Activated CD8-positive, alpha-beta memory T cell treated with anti-CD3 and anti-CD28 coated beads, Interleukin-2, amount 10 ng/mL, durations not matched to agents 7 days and 5 days (primary cell): ENCODE measurements at places on chromosomes 6 and 20. TPM values are rescaled to one million over a fixed set of nuclear protein-coding genes. Genes with fewer than 3 reads are reported as not detected.

- no peak for DNase-seq
Measured at GRCh38 chr6:148563066-148563465, 183.8 kb upstream of the UST start.

DNA sequence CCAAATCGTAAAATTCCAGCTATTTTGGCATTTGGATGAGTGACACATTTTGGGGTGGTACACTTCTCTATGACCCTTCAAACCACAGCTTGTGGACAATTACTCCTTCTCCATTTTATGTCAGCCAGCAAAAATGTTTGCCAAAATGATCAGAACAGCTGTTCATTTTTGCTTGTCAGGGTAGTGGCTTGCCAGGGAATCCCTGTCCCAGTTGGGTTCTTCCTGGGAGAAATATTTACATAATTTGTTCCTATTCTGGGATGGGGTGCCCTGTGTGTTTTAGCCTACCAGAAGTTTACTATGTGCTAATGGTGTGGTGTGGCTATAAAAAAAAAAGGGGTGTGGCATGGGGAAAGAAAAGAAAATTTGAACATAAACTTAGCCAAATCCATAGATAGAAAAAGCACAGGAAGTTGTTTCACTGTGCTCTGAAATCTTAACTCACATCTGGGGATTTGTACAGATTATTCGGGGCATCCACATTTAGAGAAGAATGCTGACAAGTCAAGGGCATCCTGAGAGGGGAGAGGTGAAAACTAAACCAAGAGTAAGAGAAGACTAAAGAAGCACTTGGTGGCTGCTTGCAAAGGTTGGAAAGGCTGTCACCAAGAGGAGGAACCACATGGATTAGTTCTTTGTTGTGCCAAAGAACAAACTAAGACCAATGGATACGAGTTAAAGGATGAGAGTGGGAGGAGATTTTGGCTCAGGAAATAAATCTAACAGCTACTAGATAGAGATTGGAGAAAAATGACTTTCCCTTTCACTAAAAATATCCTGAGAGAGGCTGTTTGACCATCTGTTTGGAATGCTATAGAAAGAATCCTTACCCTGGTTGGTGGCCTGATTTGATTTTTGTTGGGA lies 55.2 kb upstream of the RBM24 start:
- no peak for DNase-seq

DNA sequence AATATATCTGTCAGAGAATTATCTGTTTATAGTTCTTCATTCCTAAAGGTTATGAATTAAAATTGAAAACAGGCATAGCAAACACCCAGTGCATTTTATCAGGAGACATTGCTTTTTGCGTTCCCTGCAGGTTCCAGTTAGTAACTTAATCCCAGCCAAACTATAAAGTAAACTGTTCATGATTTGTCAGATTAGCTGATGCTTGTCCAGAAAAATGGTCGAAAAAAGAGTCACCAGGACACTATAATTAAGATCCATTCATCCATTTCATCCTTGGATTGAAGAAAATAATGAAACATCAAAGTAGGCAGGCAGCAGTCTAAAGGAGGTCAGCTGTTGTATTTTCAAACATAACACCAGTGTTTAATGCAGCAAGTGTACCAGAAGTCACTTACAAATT lies 75.9 kb downstream of the EPHA7 start:
- no peak for DNase-seq

GRCh38 chr6:35454391-35455110 lies 2.4 kb downstream of the FANCE start:
- no peak for DNase-seq

MICB gene
- total RNA-seq, result 63.8 TPM

DNA sequence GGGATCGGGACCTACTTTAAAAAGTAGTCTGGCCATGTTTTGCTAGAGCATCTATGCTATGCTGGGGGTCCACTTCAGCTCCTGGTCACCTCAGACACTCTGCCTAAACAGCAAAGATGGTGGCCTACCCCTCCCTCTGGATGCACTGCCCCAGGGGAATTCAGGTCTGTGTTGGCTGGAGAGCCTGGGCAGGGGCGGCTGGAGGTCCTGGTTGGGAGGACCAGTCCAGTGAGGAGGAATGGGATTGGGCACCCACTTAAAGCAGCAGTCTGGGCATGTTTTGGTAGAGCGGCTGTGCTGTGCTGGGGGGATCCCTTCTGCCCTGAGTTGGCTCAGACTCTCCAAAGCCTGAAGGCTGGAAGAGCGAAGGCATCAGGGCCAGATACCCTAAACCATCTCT lies 23.2 kb upstream of the TCF21 start:
- no peak for DNase-seq

- no peak for DNase-seq
Measured at GRCh38 chr6:120260636-120261035, 911.1 kb upstream of the MAN1A1 start.

GRCh38 chr6:40661726-40662125 lies 74.6 kb upstream of the LRFN2 start:
- DNase-seq, result no peak

MCHR2 gene
- total RNA-seq, result not detected

PRICKLE4 gene
- total RNA-seq, result not detected

DNA sequence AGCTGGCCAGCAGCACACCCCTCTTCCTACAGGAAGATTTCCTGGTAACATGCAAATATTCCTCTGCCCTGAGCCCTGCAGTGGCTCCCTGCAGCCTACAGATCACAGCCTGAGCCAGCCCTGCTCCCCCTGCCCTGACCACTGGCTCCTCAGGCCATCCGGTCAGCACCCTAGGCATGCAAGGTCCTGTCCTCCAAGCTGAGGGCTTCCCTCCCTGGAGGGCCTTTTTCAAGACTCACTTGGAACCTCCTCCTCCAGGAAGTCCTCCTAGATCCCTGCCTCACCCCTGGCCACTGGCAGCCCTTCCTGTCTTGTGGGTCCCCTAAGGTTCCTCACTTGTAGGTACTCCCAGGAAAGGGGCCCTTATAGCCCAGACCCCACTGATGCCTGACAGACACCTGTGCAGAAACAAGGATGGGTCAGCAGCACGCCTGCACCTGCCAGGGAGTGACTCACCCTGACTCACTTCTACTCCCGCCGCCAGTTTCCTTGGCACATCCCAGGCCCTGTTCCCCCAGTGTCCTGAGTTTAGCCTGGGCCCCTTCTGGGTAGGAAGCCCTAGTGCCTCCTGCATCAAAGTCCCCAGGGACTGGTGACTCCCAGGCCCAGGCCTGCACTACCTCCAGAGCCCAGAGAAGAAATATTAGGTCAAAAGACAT lies 3.2 kb downstream of the SLC4A11 start:
- no peak for DNase-seq
